ENCODE measurements at places on chromosomes 13 and 19. TPM values are rescaled to one million over a fixed set of nuclear protein-coding genes. Genes with fewer than 3 reads are reported as not detected.
A peak's percentile ranks its signal among the peaks of the same experiment; 100 is the strongest.

Gene ATCAY
- total RNA-seq = not detected

DNA sequence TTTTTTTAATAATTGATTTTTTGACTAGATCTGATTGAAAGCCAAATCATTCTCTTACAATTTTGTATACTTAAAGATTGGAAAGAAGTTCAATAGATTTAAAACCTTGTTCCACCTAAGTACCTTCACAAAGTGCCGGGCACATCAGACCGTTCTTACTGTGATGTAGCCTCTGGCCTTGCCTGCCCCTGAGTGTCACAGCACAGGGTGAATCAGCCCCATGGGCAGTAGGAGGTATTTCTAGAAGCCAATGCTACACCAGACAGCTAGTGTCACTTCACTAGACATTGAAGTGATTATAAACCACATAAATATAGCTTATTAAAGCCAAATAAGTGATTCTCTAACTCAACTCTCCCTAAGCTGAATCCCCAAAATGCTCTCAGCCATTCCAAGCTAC lies 131.3 kb downstream of the LACC1 start:
- H3K4me1 ChIP-seq = peaks cover 39% of the 10 kb centered on the region
- no peaks in the 10 kb centered on the region for H3K27me3 ChIP-seq
- no peak for DNase-seq
- no peak overlapping the region for H3K27ac ChIP-seq
- no peak overlapping the region for H3K4me3 ChIP-seq
- no peaks in the 10 kb centered on the region for H3K36me3 ChIP-seq

DNA sequence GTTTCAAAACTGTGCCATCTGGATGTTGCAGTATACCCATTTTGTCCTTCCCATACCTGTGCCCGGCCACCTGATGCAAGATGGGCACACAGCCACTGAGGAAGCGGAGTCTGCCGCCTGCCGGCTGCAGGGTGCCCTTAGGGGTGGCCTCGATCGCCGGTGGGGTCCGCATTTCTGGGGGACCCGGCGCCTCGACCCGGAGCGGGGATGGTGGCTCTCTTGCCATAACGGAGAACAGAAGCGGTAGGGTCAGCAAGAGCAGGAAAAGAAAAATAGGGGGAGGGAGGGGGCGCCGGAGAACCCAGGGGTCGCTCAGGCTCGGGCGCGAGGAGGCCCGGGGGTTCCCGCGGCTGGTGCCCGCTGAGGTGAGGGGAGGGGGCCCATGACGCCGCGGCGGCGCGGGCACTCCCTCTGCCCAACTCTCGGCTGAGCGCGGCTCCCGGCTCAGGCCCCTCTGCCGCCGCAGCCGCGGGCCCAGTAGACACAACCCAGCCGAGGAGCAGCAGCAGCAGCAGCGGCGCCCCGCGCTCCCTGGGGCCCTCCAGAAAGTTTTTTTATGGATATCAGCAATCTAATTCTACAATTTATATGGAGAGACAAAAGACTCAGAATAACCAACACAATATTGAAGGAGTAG lies 13.8 kb upstream of the CYP4F2 start:
- no peak overlapping the region for H3K27ac ChIP-seq
- H3K27me3 ChIP-seq = peaks cover 92% of the 10 kb centered on the region
- peak overlapping the region; percentile 17 for H3K4me3 ChIP-seq
- H3K36me3 ChIP-seq = no peaks in the 10 kb centered on the region
- no peaks in the 10 kb centered on the region for H3K4me1 ChIP-seq

DNA sequence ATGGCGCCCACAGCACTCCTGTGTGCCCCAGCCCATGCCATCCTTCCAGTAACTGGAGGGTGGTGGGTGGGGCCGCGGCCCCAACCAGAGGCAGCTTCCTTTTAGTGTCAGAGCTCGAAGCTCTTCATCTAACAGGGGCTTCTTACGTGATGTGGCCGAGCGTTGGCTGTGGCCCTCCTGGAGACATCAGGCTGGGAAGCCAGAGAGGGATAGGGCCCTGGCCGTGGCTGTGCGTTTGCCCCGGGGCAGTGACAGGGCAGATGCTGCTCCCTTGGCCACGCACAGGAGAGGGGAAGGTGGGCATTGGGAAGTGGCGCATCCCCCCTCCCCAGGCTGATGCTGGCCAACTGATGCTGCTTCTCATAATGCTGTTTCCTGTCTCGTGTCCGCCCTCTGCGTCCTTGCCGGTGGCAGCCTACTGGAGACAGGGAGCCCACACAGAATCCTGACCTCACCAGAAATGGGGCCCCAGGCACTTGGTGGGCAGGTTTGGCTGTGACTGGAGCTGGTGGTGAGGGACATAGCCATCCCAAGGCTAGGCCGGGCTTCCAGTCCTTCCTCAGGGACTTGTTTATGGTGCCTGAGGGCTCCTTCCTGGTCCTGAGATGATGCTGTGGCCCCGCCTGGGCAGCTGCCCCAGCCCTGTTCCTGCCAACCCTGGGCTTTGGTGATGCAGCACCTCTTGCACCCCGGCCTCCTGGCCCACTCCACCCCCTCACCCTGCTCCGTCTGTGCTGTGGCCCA lies 34.3 kb downstream of the ATP4B start:
- no peaks in the 10 kb centered on the region for H3K4me1 ChIP-seq
- peak; percentile 13 for DNase-seq
- peaks cover 18% of the 10 kb centered on the region for H3K36me3 ChIP-seq
- no peak overlapping the region for H3K4me3 ChIP-seq
- no peaks in the 10 kb centered on the region for H3K27me3 ChIP-seq
- H3K27ac ChIP-seq = no peak overlapping the region

Measured in left ventricle myocardium inferior (tissue), 1 donor.